Panc1 (cell line): ENCODE measurements at places on chromosomes 7 and 10.

GRCh38 chr7:71015252-71015900, 116.6 kb upstream of the GALNT17 start:
- no peak for DNase-seq

DNA sequence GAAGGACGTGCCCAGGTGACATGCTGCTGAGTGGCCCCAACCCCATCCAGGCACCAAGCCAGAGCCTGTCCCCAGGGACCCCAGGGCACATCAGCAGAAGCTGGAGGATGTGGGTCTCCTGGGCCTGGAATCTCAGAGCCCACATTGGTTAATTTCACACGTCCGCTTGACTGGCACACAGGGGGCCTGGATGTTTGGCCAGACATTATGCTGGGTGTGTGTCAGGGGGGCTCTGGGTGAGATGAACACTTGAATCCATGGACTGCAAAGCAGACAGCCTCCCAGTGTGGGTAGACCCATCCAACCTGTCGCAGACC, 79.1 kb upstream of the RET start:
- DNase-seq: no peak

GRCh38 chr7:41108821-41109220, 594.1 kb downstream of the INHBA start:
- DNase-seq: no peak

DNA sequence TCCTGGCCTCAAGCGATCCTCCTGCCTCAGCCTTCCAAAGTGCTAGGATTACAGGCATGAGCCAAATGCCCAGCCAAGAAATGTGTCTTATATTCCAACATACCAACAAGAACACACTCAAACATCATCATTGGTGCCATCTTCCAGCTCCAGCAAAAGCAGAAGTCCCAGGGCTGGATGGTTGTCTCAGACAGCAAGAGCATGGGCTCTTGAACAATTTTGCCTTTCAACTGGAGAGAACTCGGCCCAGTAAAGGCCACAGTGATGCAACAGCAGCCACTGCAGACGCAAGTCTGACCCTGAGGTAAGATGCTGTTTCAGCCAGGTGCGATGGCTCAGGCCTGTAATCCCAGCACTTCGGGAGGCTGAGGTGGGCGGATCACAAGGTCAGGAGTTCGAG, 52.8 kb upstream of the NFE2L3 start:
- DNase-seq: no peak
